ENCODE measurements at places on chromosomes 1 and 21. TPM values are rescaled to one million over a fixed set of nuclear protein-coding genes. Genes with fewer than 3 reads are reported as not detected.
A peak's percentile ranks its signal among the peaks of the same experiment; 100 is the strongest.

DNA sequence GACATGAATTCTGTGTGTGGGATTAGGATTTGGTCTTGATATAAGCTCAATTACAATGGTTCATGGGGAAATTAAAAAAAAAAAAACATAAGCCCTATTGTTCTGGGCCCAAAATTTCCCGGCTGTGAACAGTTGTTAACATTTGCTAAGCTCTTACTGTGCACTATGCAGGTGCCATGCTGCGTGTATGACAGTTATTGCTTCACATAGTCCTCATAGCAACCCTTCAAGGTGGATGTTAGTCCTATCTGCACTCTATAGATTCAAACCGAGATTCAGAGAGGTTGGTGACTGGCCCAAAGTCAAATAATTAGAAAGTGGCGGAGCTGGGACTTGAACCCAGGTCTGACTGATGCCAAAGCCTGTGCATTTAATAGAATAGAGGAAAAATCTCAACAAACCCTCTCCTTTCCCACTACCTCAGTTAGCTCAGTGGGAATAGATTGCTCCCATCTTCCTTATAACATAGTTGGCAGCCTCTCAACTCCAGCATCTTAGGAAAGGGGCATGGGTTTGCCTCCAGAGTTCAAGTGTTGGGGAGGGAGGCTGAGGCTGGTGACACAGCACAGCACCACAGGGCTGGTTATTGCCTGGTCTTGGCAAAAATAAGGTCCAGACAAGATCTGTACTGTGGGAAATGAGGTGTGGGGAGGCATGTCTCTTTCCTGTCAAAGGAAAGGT is 55.0 kb upstream of the GCLM start:
- DNase-seq: no peak

DNA sequence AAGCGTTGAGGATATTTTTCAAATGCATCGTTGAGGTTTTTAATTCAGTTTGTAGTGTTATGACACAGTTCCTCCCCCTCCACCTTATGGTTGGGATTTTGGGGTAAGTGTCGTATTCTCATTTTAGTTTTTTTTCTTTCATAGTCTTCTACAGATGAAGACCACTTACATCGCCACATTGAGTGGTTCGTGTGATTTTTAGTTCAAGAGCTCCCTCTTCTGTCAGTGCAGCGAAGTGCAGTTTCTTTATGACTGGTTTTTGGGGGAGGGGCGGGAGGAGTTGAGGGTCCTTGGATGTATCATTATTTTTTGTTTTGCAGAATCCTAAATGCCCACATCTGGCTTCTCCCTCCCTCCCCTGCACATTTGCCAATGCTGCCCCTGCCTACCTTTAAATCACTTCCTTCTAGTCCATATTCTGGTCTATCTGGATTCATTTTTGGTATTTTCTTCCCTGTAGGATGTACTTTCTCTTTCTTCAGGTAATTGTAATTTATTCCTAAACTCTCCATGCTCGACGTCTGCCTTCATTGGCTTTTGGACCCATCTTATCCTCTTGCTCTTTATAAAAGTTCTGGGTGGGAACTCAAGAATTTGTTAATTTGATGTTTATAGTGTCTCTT is 433.1 kb downstream of the CAMTA1 start:
- DNase-seq: no peak

GRCh38 chr1:115475252-115475651 is 137.2 kb upstream of the NGF start:
- peak; percentile 7 for DNase-seq

- no peak for DNase-seq
Measured at GRCh38 chr1:76176000-76176399, 101.5 kb downstream of the ST6GALNAC3 start.

DNA sequence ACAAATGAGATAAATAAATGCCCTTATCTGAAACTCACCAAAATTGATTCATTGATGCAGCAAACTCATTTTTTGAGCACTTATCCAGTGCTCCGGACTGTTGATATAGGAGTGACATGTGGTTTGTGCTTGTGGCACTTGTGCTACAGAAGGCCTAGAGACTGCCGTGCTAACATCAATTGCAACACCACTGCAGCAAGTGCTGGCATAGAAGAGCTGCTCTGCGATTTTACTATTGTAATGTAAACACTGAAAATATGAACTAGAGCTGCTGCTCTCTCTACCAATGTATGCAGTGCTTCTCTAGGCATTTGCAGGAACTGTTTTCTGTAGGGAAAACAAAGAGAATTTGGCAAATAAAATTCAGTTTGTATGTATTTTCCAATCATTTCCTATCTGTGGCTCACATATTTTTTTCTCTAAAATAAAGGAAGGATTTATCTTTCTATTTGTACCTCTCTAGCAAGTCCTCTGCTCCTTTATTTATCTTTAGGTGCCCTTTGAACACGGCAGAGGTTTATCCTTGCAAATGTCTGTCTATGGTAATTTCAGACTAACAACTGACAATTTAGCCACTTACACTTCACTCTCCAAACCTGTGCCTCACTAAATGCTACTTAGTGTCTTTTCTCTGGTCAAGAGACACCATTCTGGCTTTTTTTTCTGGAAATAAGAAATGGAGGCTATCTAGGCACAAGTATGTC is 409.5 kb upstream of the ADGRL2 start:
- DNase-seq: no peak

DNA sequence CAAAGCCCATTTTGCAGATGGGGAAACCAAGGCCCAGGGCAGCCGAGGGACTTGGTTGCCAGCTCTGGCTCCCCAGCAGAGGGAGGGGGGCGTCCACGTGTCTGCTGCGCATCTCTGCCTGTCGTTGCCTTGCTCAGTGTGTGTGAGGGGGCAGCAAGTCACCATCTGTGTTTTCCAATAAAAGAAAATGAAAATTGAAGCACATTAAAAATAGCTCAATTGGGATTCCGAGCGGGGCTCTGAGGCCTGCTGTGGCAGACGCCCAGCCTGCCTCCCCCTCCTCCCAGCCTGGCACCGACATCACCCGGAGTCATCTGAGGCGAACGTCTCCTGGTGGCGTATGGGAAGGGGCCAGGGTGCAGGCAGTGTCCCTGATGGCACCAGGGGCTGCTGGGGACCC is 51.2 kb downstream of the EPHB2 start:
- no peak for DNase-seq

GRCh38 chr1:77473690-77474089 is 191.9 kb downstream of the AK5 start:
- DNase-seq: no peak

- DNase-seq: no peak
Measured at GRCh38 chr1:193794239-193794638, 607.8 kb upstream of the B3GALT2 start.

DNA sequence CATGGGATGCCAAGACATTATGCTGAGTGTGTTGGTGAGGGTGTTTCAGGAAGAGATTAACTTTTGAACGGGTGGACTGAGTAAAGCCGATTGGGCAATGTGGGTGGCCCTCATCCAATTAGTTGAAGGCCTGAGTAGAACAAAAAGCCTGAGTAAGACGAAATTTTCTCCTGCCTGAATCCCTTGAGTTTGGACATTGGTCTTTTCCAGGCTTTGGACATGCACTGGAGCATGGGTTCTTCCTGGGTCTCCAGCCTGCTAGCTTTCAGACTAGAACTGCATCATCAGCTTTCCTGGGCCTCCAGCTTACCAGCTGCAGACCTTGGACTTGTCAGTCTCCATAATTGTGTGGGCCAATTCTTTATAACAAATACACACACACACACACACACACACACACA is 63.6 kb downstream of the NIBAN1 start:
- peak; percentile 71 for DNase-seq

Gene PROK1
- total RNA-seq: 12.9 TPM

Gene SLC44A3
- 12.2 TPM for total RNA-seq

Gene ZNF648
- not detected for total RNA-seq

Gene SLC41A1
- 52.5 TPM for total RNA-seq

Gene FNDC10
- total RNA-seq: 65.6 TPM

Gene KCNT2
- total RNA-seq: 1.2 TPM
